ENCODE measurements at places on chromosomes 1 and 21.

DNA sequence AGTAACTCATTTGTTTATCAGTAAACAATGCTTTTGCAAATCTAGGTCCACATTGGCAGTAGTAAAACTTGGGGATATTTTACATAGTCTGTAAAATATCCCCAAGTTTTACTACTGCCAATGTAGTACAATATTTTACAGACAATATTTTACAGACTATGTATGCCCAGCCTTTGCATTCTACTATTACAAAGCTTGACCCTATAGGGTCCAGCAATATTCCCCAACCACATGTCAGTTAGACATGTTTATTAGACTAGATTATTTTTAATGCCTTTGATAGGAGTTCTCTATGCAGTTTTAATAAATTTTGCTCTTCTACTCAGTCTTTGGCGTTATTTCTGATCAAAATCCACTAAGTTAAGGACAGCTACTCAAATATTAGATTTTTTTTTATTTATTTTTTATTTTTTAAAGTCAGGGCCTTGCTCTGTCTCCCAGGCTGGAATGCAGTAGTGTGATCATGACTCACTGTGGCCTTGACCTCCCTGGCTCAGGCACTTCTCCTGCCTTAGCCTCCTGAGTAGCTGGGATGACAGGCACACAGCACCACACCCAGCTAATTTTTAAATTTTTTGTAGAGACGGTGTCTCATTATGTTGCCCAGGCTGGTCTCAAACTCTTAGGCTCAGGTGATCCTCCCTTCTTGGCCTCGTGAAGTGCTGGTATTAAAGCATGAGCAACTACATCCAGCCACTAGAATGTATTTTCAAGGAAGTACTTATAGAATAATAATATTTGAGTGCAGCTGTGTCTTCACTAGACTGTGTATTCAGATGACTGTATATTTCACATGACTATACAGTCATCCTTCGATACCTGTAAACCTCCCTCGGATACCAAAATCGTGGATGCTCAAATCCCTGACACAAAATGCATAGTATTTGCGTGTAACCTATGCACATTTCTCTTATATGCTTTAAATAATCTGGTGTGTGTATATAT lies 19.8 kb downstream of the MIER1 start:
- DNase-seq: no peak

DNA sequence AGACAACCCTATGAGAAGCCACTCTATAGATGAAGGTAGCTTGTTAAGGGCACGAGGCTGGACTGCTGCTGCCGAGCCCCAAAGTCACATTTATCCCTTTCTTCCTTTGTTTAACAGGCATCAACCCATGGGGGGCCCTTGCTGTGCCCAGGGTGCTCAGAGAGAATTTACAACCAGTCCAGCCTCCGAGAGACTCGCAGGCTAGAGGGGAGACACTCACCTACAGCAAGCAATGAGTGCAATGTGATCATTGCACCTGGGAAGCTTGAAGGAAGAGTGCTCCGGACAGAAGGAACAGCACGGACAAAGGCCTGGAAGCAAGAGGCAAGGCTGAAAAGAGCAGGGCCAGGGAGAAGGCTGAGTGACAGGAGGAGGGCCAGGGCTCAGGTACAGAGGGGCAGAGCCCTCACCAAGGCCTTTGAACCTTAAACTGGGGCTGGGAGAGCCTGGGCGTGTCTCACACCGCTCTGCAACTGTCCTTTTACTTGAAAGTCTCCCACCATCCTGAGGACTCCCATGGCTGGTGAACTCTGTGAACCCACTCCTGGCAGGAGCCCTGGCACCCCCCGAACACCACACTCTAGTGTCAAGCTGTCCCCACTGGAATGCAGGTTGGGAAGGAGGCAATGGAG lies 27.3 kb downstream of the DMRTB1 start:
- DNase-seq: no peak

DNA sequence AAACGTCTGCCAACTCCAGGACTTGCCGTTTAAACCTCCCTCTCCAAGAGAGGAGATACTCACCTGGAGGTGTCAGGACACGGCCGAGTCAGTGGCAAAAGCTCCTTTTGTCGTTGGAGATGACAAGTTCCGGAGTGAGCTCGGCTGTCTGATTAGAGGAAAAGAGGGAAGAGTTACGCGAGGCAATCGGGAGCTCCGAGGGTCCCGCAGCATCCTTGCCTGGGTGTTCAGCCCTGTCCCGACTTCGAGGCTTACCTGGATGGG lies 497 bp downstream of the ID3 start:
- peak; percentile 19 for DNase-seq

DNA sequence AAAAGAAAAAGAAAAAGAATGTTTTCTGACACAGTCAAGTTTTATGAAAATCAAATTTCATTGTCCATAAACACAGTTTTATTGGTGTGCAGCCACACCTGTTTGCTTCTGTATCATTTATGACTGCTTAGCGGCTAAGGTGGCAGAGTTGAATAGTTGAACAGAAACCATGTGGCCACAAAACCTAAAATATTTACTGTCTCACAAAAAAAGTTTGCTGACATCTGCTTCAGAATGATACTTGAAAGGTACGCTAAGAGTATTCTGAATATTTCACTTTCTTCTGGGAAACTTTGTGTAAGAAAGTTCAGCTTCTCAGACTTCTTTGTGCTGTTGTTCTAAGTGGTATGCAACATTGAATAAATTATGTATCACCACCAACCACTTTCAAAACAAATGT lies 6.2 kb downstream of the KCNK1 start:
- no peak for DNase-seq

DNA sequence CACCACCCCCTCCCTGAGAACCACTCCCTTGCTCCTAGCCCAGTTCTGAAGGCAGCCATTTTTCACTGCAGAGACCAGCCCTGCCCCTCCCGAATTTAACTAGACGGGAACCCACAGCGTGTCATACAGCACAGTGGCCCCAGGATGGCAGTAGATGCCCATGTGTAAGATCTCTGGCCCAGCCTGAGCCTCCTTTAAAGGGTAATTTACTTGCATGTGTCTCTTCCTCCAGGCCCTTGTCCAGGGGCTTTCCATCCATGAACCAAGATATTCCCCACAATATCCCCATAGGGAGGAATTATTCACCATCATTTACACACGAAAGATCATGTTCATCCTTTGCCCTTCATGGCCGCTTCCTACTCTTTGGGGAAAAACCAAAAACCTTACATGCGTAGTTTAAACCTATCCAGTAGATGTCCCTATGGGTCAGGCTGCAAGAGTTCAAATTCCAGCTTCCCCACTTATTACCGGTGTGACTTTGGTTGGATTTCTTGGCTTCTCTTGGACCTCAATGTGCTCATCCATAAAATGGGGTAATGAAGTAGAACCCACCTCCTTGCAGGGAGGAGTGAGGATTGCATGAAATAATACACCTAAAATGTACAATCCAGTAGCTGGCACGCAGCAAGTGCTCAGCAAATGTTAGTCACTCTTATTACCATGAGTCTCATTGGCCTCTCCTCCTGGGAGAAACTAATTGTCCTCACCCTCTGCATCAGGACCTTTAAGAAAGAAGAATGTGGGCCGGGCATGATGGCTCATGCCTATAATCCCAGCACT lies 4.0 kb upstream of the LACTBL1 start:
- DNase-seq: peak; percentile 82

- DNase-seq: peak; percentile 5
Measured at GRCh38 chr1:60978421-60979357, 103.7 kb upstream of the NFIA start.

- DNase-seq: no peak
Measured at GRCh38 chr1:189627427-189627826, 850.2 kb downstream of the BRINP3 start.

DNA sequence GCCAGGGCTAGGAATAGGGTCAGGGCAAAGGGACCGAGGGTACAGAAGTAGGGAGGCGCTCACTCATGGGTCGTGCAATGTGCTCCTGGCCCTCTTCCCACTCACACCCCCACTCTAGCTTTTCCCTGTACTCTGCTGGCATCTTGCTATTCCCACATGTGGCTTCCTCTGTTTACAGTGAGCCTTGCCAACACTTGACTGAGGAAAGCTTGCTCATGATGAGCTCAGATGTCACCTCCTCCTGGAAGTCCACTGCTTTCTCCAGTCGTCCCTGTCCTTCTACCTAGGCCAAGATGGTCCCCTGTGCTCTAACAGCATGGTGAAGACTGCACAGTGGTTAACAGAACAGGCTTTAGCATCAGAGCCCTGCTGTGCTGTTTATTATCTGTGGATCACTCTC lies 8.0 kb upstream of the RIMS3 start:
- DNase-seq: no peak

DNA sequence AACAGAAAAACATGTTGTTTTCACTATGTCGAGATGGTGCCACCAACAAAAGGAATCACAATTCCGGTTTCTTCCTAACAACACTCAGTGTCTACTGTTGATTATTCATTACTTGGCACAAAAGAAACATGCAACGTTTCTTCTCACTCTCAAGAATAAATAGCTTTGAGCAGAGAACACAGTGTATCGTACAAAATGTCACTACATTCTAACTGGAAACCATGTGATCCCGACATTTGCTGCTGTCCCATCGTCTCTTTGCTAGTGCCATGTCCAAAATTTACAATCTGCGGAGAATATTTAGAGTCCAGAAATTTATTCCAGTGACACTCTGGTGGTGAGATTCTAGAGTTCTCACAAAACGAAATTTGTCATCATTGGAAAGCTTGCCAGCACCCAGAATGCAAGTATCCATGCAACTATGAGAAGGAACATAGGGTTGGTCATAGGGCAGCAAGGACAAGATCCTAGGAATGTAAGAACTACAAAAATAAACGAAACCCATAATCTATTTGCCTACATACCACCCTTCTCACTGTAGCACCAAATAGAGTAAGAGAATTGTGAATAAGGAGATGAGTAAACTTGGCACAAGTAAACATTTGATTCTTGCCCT lies 505.1 kb downstream of the LTN1 start:
- DNase-seq: no peak

- DNase-seq: no peak
Measured at GRCh38 chr1:164619006-164619784, 60.2 kb downstream of the PBX1 start.

DNA sequence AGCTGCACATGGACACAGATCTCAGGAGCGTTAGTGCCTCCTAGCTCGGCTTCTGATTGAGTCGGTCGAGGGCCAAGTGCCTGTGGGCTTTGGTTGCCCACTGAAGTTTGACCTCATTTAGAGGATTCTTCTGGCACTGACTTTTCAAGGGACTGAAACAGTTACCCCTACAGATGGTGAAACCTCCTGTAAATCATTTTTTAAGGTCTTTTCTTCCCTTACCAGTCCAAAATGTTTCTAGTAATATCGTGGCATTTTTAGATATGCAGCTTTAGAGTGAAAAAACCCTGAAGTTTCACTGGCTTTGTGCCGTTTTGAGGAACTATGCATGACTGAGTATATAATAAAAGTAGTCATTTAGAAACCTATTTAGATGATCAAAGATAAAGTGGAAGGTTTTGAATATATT lies 34.7 kb upstream of the L1TD1 start:
- no peak for DNase-seq

DNA sequence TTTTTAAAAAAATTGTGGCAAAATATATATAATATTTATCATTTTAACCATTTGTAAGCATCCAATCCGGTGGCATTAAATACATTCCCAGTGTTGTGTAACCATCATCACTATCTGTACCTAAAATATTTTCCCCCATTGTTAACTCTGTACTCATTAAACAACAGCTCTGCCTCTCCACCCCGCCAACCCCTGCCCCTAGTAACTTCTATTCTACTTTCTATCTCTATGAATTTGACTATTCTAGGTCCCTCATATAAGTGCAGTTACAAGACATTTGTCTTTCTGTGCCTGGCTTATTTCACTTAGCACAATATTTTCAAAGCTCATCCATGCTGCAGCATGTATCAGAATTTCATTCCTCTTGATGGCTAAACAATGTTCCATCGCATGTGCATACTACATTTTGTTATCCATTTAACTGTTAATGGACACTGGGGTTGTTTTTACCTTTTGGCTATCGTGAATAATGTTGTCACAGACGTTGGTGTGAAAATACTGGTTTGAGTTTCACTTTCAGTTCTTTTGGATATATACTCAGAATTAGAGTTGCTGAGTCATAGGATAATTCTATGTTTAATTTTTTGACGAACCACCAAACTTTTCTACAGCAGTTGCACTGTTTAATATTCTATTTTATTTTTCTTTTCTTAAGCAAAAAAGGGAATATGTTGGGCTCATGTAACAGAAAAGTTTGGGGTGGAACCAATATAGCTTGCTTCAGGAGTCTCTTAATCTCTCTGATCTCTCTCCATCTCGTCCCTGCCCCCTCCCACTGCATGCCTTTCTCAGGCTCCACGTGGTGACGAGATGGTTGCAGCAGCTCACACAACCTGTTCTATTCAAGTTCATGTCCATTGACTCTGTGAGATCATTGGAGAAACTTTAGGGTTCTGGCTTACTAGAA lies 25.2 kb upstream of the RCAN1 start:
- peak; percentile 26 for DNase-seq

- no peak for DNase-seq
Measured at GRCh38 chr1:221117548-221117951, 238.3 kb downstream of the HLX start.

- peak; percentile 5 for DNase-seq
Measured at GRCh38 chr1:21865943-21866706, 54.1 kb downstream of the LDLRAD2 start.

DNA sequence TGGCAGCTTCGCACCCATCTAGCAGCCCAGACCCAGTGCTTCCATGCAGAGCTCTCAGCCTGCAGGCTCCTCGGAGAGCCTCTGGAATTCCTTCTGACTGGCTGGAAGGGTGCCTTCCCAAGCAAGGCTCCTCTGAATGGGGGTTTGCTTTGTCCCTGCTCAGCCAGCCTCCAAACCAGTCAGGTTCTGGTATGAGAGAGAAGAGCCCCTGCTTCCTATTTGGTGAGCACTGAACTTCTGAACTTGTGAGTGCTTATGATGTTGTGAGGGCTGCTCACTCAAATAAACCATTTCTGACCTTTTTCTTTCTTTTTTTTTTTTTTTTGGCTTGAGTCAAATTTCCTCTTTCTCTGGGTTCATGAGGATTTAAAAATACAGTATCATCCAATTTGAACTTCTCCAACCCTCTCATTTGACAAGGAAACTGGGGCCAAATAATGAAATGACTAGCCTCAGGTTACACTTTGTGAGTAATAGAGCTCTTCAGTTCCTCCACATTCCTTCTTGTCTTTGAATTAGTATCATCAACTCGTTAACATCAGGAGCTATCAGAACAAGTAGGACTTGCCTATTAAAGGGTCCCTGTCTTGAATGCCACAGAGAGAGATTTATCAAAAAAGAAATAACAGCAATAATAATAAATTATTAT lies 39.6 kb downstream of the GFI1 start:
- no peak for DNase-seq

GRCh38 chr1:27057389-27057788 lies 44.7 kb upstream of the TENT5B start:
- DNase-seq: no peak

DNA sequence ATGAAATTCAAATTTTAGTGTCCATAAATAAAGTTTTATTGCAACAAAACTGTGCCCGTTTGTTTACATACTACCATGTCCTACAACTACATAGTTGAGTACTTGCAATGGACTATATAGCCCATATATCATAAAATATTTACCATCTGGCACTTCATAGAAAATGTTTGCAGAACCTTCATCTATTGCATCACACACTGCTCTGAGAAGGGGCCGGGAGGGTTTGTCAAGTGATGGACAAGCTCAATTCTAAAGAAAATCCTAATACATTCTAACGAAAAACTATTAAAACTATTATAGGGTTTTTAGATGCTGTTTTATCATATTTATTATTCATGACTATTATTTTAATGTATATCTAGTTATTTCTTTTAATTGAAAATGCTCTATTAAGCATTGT lies 35.9 kb downstream of the RGSL1 start:
- DNase-seq: no peak

GRCh38 chr21:17987382-17988101 lies 168.4 kb upstream of the C21orf91 start:
- DNase-seq: no peak
